ENCODE measurements at places on chromosomes 2 and 18.

DNA sequence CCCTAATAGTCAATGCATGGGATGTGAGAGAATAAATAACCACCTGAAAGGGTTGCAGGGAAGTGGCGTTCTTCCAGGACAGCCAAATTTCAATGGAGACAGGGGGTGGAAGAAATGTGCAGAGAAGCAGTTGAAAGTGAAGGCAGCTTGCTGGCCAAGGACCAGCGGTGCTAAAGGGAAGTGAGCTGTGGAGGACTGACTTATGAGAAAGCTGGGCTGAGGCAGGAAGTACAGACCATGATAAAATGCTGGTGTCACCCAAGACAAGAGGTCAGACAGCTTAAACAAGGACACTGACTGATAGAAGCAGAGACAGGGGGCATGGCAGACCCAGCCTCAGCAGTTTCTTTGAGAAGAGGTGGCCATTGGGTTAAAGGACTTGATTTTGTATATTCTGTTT, 106.7 kb downstream of the DTNB start:
- DNase-seq, result no peak

DNA sequence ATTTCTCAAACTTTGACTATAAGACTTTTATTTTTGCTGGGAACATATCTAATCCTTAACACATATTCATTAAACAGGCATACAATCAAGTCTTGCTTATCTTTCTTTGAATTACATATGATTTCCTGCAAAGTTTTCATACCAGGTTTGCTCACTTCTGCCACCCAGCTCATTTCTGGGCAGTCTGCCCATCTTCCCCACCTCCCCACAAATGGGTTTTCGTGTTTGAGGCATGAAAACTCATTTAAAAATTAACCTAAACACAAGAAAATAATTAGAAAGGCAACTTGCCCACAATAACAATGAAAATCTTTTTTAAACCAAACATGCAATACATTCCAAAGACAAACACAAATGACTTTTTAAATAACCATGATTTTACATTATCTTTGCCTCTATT, 3.4 kb downstream of the CHST9 start:
- no peak for DNase-seq

DNA sequence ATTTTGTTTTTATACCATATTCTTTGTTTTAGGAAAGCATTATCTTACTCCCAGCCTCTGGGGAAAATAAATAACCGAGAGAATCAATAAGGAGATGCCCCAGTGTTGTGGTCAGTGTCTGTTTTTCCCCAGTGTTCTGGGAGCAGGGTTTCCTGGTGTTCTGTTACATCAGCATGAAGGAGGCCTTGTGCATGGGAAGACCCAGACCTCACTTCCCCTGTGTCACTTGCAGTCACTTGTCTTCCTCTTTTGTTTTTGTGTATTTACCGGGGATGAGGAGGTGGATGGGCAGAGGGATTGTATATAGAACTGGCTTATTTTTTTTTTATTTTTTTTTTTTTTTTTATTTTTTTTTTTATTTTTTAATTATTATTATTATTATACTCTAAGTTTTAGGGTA, 45.0 kb upstream of the MGAT5 start:
- no peak for DNase-seq

DNA sequence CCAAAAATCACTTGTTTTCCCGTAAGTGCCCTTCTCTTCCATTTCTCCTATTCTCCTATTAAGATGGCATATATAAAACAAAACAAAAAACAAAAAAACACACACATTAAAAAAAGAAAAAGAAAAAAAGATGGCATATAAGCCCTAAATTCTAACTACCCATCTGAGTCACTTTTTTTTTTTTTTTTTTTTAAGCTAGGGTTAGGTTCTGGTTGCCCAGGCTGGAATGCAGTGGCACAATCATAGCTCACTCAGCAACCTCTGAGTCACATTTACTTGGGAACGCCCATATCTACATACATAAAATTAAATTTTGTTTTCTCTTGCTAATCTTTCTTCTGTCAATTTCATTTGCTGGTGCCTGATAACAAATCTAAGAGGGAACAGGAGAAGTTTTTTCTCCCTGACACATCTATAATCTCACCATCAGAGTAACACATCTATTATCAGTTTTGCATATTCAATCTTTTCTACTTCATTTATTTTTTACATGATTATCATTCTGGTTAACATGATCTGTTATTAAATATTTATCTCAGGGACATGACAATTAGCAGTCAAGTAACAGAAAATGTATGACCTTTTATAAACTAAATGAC, 52.1 kb downstream of the EEF1B2 start:
- no peak for DNase-seq

- no peak for DNase-seq
Observed at GRCh38 chr2:233047206-233047605, 12.9 kb upstream of the INPP5D start.

DNA sequence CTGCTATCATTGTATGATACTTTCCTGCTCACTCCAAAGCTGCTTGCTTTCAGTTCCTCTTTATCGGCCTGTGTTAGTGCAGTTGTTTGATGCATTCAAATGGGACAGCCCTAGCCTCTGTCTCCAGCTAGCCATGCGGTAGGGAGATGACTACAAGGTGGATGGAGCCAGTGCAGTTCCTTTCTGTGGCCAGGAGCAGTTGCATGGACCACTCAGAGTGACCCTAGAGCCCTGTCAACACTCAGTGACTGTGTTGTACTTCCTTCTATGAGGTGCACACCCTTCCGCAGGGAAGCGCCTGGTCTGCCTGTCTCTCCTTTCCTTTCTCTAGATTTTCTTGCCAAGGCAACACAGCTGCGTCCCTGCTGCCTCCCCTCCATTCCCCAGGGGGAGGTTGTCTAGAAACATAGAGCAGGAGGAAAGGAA, 33.8 kb downstream of the KCNS3 start:
- DNase-seq, result no peak

DNA sequence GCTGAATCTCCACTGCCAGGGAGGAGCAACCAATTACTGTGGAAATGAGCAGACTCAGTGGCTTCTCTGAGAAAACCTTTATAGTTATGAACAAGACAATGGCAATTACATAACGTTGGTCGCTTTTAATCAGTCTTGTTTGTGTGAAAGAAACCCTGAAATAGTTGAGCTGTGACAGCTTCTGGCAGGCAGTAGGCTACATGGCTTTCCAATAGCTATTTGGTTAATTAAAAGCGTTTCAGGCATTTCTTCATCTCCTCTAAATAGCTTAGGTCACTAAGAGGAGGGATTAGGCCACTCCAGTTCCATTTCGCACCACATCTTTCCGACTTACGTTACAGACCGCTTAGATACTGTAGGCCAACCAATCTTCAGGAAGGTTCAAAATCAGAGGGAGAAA, 794.4 kb upstream of the ID2 start:
- DNase-seq, result no peak

- DNase-seq, result no peak
Observed at GRCh38 chr18:61420218-61420885, 87.1 kb downstream of the CDH20 start.

DNA sequence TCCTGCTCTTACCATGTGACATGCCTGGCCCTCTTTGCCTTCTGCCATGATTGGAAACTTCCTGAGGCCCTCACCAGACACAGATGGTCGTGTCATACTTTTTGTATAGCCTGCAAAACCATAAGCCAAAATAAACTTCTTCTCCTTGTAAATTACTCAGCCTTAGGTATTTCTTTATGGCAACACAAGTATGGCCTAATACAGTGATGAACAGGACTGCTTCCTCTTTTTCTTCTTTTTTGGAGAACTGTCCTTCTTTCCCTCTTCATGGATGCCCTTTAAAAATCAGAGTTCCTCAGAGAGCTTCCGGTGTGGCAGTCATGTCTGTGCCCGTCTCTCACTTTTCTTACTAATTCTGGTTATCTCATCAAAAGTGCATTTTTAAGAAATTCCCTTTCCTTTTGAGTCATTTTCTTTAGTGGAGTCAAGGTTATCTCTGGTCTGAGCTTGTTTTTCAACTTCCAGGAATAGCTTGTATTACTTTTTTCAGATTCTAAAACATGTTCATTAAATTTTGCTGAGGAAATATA, 9.2 kb upstream of the IL1A start:
- no peak for DNase-seq

DNA sequence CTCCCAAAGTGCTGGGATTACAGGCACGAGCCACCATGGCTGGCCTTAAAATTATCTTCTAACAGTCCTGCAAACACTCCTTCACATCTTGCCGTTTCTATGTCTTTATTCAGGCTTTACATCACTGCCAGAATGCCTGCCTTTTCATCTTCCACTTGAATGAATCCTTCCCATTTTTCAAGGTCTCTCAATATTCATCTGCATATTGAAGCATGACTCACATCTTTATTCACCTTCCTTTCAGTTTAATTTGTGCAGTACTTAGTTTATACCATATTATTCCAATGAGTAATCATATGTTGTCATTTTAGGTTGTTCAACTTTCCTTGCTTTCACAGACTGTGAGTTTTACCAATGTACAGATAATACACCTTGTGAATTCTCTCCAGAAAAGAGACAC, 510.1 kb upstream of the PIK3C3 start:
- no peak for DNase-seq

DNA sequence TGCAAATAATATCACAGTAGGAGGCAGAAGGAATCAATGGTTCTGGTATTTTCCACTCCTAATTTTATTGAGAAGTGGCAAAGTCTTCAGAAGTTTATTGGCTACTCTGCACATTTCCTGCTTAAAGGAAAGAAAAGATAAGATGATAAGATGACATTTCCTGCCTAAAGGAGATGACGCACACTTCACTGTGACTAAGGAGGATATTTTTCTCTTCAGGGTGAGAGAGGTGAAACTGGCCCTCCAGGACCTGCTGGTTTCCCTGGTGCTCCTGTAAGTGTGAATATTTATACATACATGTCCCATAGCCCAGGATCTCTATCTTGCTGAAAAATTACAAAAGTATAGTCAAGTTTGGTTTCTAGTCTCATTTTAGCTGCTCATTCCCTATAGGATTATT, 27.9 kb downstream of the COL3A1 start:
- no peak for DNase-seq

DNA sequence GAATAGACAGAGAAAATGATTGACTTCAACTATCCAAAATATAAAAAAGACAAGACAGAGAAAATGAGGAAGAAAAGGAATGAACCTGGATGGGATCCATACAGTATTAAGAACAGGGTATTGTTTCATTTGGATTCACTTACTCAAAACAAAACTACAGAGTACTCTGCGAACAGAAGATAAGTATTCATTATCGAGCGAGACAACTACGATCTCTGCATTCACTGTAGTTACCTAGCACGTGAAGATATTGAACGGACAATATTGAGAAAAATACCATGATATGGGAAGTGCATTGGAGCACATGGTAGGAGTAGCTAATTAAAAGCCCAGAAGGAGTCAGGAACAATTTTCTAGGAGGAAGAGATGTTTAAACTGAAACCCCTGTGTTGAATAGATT, 1.0 kb upstream of the ORC2 start:
- DNase-seq, result no peak

DNA sequence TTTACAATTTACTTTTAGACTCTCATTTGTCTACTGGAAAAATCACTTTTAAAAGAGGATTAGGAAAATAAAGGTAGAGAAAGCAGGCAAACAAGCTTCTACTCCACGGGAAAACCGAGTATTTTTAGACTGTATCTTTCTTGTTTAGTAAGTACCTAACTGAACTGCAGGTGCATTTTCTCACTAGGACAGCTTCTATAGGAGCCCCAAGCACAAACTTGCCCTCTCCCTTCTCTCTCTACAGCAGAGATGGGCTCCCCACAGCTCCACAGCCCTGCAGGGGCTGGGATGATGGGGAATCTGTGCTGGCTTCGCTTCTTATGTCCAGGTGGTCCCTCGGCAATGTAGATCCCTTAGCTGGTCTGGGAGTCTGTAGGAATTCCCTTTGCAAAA, 16.2 kb downstream of the PSTPIP2 start:
- no peak for DNase-seq

- DNase-seq, result no peak
Observed at GRCh38 chr2:37555457-37555856, 116.0 kb downstream of the CDC42EP3 start.

GRCh38 chr2:99850084-99850710, 292.2 kb downstream of the AFF3 start:
- no peak for DNase-seq

DNA sequence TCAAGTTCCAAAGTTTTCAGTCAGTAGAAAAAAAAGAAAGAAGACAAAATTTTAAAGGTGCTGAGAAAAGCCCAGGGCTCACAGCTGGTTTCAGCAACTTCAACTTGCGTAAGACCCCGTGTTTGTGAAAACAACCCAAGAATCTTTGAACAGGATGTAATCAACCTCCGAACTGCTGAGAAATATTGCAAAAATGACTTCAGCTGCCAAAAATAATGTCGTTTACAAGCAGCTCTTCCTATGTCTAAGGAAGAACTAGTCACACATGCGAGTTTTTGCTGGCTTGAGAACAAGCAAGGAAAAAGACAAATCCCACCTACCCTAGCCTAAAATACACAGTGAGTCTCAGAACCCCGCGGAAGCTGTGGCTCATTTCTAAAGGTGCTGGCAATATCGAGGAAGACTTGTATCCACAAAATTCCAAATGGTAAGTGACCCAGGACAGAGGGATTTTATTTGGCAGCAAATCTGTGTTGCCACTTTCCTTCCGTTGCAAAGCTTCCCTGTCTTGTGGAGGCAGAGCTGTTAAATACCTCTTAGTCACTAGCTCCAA, 59.8 kb upstream of the SLC8A1 start:
- DNase-seq, result no peak

- DNase-seq, result no peak
Observed at GRCh38 chr2:96830044-96830562, 13.7 kb downstream of the ANKRD23 start.

DNA sequence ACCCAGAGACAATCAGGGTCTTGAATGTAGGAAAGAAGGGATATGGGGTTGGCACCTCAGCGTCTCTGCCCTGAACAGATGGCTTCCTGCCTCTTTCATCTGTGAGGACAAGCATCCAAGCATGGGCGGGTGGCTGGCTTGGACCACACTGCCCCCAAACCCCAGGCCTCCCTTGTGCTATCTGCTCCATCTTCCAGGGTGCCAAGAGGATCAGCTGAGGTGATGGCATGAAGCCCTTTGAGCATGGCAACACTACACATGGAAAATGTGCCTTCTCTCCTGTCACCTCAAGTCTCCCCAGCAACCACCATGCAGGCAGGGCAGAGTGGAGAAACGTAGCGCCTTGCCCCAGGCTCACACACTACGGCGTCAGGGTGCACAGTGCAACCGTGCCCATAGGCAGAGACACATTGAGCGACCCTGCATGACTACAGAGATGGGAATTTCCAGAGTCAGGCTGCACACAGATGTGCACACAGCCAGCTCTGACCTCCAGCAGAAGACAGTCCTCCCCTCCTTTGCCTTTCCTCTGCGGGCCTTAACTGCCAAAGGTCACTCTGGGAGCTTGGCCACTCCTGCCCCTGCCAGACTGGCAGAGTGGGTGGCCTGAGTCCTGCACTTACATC, 1.5 kb downstream of the KCNIP3 start:
- DNase-seq, result no peak

DNA sequence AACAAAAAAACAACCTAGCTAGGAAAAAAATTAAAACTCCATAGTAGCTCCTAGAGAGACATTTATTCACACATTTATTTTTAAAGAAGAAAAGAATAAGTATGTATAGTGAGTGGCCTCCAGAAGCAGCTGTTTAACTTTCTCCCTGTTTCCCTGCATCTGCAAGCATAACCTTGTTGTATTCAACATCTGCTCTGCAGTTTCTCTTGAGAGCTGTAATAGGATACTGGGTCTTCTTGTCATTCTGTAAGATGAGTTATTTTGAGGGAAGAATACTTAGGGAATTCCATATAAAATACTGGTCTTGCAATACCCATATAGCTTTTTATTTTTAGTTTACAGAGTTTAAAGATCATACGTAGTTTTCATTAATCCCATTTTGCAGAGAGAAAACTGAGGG, 246.6 kb downstream of the LRRTM1 start:
- DNase-seq, result no peak
